ENCODE measurements at places on chromosomes 6 and 20.
A peak's percentile ranks its signal among the peaks of the same experiment; 100 is the strongest.

GRCh38 chr6:15387118-15387517, 141.2 kb downstream of the JARID2 start:
- DNase-seq: no peak

DNA sequence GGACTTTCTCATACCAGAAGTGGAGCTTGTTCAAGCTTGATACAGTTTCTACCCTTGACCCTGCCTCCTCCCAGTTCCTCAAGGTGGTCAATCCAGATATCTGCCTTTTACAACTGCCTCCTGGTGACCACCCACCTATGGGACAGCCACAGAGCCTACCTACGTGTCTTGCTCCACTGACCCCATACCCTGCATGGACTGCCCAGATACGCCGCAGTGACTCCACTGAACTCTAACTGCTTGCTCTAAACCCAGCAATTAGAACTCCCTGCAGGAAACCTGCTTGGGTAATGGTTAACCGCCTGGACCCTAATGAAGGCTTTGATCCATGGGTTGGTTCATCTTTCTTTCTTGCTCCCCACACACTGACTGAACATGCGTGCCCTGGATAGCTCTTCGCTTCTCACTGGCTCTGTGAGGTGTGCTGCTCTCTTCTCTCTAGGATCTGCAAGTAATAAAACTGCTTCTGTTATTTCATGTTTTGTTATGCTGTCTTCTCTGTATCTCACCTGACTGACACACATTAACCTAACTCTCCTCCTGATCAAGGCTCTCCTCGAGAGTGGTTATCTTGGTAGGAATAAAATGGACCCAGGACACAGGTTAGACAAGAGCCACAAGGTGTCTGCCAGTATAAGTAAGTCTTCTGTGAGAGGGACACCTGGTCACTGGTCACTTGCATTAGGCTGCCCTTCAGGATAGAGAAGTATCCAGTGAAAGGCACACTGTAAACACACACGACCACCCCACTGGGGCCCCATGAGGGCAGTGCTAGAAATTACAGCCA, 79.2 kb downstream of the CHD6 start:
- no peak for DNase-seq

GRCh38 chr6:11848346-11848651, 69.7 kb upstream of the ADTRP start:
- no peak for DNase-seq

DNA sequence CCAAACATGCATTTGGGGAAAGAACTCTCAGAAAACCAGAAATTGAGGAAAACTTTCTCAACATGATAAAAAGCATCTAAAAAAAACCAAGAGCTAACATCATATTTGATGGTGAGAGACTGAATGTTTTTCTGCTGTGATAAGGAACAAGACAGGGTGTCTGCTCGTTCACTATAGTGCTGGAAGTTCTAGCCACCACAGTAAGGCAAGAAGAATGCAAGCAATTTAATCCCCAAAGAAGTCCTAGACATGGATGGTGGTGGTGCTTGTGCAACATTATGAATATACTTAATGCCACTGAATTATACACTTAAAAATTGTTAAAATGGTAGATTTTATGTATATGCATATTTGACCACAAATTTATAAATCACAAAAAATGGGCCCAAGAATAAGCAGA, 53.4 kb downstream of the LYRM2 start:
- no peak for DNase-seq

DNA sequence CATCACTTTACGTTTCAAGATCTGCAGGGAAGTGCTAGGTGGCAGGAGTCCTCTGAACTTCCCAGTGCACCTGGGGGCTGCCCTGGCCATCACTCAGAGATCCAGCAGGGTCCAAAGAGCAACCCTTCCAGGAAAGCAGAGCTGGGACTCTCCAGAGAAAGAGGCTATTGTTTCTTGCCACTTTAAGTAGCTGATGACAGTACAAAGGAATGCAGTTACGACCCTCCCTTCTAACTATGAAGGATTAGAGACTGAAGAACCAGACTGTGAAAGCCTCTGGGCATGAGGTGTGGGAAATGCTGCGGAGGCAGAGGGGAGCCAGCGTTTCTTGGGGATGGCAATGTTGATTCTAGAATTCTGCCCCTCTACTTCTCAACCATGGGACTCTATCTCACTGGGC, 189.1 kb upstream of the SUPT3H start:
- no peak for DNase-seq

- peak; percentile 65 for DNase-seq
These were observed 121.4 kb upstream of the LY86 start for GRCh38 chr6:6466967-6467761.

GRCh38 chr20:35284267-35284991, at the start of gene EIF6:
Gene EIF6, minus strand, starts transcription at chr20:35284772. Its CDS starts 285 bp downstream, at chr20:35284487.
- DNase-seq: peak; percentile 68

DNA sequence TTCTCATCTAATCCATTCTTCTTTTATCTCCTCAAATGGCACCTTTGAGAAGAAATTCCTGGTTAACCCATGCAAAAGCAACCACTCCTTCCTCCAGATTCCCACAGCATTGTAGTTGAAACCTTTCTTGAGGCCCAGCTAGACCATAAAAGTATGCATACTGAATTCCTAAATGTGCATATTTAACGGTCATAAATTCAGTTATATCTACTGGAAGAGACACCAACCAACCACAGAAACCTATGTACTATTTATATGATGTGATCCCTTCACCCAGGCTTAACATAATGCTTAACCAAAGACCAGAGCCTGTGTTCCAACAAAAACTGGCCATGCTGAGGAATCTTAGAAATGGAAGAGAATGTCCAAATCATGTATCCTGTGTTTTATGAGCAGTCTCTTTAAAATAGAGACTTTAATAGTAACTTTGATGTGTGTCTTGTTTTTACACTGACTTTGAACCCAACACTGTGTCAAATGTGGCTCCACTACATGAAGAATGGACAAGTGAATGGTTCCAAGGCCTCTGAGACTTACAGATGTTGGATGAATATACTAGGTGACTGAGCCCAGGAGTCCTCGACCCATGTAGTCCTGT, 11.4 kb upstream of the TAF8 start:
- no peak for DNase-seq

- no peak for DNase-seq
These were observed 20.0 kb downstream of the PDYN start for GRCh38 chr20:1973601-1974440.

- DNase-seq: no peak
These were observed 664.3 kb downstream of the TENT5A start for GRCh38 chr6:81088145-81088544.

DNA sequence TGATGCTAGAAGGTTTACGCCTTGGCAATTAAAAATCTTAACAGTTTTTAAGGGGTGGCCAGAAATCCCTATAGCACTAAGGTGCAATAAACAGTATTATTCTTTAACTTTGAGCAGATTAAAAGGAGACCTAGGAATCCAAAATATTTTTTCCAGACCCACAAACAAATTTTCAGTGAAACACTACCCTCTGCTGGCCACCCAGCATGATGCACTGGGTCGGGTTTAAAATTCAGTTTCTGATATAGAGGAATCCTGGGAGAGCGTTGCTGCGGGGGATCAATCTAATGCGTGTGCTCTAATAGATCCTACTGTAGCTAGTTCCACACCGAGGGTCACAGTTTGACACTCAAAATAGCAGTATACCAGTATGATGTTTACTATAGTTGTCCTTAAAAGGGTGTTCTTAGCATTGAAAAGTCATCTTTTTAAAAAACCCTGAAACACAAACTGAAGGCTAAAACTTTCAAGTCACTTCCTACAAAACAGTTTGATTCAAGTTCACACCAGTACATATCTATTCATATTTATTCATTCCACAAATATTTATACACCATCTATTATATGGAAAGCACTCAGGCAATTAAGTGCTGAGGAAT, 10.2 kb downstream of the UBE3D start:
- DNase-seq: peak; percentile 65

DNA sequence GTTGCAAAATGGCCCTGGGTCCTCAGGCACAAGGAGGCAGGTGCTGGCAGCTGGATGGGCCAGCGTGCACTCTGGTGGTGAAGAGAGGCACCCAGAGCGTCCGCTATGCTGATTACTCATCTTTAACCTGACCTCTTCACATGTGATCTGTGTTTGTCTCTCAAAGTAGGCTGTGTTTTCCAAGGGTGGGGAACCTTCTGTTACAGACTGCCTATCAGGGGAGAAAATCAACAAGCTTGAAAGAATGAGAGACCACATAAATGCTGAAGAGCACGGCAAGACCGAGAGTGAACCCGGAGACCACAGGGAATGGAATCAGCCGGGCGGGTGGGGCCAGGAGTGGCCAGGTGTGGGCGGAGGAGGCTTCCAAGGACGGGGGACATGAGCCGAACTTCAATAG, 16.2 kb downstream of the BNIP5 start:
- no peak for DNase-seq

- DNase-seq: no peak
These were observed 44.8 kb downstream of the RIPOR3 start for GRCh38 chr20:50646483-50646996.

GRCh38 chr6:9028086-9028485, 592.7 kb upstream of the SLC35B3 start:
- no peak for DNase-seq

DNA sequence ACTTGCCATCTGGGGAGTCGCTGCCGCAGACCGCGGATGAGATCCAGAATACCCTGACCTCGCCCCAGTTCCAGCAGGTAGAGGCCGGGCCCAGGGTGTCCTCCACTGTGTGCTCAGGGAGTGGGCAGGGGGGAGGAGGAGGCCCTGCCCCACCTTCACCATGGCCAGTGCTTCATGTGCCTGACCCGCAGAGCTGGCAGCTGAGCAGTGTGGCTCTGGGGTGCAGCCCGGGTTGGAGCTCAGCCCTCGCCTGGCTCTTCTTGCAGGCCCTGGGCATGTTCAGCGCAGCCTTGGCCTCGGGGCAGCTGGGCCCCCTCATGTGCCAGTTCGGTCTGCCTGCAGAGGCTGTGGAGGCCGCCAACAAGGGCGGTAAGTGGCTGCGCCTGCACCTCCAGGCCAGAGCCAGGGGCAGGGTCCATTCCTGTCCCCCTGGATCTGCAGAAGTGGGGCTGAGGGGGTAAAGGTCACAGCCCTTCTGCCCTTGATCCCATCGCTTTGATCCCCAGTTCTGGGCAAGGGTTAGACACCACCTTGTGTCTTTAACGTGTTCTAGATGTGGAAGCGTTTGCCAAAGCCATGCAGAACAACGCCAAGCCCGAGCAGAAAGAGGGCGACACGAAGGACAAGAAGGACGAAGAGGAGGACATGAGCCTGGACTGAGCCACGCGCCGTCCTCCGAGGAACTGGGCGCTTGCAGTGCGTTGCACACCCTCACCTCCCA, 5.5 kb downstream of the ADRM1 start:
- no peak for DNase-seq

GRCh38 chr6:27863962-27864905, 48.0 kb downstream of the OR2B2 start:
- DNase-seq: no peak

DNA sequence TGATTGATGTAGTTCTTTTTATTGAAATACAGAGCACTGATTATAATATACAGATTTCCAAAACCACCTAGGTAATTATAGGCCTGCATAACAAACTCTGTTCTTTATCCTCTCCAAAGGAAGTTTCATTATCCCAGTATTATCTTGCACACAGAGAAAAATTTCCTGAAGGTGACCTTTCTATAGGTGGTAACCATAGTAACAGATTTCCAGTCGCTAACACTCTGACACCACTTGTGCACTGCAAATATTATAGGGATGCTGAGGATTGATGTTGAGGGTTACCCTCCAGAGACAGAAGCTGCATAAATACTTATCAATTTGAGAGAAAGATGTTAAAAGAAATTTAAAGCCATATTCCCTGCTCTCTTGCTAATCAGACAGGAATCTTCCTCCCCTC, 274.5 kb upstream of the NRSN1 start:
- DNase-seq: no peak

- DNase-seq: no peak
These were observed 65.5 kb upstream of the FABP7 start for GRCh38 chr6:122714059-122714458.

GRCh38 chr6:141402489-141402888, 730.2 kb upstream of the GJE1 start:
- DNase-seq: no peak

DNA sequence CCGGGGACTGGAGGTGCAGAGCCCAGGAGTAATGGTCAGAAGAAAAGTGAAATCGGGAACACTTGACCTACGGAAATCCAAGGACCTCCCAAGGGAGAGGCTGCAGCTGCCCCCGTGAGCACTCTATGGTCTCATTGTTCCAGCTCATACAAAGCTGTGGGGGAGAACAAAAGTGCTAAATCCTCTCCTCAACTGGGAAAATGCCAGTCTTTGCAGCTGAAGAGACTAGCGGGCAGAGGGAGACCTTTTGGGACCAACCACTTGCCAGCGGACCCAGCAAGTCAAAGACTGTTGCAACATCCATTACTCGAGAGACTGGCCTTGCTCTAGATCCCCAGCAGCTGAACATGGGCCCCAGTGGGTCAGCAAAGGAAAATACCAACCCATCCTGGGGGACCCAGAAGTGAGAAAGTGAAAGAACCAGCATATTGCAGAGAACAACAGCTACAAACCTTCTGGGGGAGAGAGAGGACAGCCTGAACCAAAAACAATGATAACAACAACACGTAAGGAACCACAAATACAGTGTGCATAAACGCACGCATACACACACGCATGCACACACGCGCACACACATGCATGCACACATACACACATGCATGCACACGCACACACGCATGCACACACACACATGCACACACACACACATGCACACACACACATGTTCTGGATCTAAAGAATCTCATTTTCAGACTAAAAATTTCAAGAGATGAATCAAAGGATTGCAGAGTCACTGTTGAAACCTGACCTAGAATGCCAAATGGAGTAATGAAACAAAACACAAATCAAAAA, 24.7 kb upstream of the ELMO2 start:
- DNase-seq: peak; percentile 90

DNA sequence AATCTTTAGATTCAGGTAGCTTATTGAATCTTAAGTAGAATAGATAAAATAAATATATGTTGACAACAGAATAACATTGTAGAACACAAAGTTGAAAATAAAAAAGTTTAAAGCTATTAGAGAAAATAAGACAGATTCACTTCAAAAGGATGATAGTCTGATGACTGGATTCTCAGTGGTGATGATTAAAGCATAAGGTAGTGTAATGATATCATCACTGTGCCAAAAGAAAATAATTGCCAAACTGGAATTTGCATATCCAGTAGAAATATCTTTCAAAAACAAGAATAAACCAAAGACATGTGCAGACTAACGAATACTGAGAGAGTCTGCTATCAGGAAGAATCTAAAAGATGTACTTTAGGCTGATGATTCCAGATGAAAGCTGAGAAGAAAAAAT, 30.2 kb downstream of the ENPP1 start:
- no peak for DNase-seq

GRCh38 chr20:813390-813789, 20.1 kb upstream of the FAM110A start:
- no peak for DNase-seq

DNA sequence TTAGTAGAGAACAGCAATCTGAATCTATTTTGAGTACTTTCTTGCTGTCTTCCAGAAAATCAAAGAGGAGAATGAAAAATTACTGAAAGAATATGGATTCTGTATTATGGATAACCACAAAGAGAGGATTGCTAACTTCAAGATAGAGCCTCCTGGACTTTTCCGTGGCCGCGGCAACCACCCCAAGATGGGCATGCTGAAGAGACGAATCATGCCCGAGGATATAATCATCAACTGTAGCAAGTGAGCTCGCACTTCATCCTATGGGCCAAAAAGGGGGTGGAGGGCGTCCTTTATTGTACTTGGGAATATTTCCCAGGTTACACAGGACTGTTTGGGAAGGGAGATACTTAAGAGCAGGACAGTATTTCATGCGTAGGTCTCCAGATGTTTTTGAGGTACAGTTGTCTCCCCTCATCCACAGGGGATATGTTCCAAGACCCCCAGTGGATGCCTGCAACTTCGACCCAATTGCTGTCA, 37.3 kb upstream of the PLCG1 start:
- no peak for DNase-seq

- no peak for DNase-seq
These were observed 111.9 kb downstream of the MAP3K4 start for GRCh38 chr6:161103475-161103874.
